Cerebellar nuclear complex (tissue), 1 donor: ENCODE measurements at places on chromosomes 7 and 10.

- DNase-seq = no peak
These were observed 803.2 kb downstream of the PHTF2 start for GRCh38 chr7:78601728-78602127.

GRCh38 chr7:116621649-116622048, 50.3 kb upstream of the MET start:
- no peak for DNase-seq

DNA sequence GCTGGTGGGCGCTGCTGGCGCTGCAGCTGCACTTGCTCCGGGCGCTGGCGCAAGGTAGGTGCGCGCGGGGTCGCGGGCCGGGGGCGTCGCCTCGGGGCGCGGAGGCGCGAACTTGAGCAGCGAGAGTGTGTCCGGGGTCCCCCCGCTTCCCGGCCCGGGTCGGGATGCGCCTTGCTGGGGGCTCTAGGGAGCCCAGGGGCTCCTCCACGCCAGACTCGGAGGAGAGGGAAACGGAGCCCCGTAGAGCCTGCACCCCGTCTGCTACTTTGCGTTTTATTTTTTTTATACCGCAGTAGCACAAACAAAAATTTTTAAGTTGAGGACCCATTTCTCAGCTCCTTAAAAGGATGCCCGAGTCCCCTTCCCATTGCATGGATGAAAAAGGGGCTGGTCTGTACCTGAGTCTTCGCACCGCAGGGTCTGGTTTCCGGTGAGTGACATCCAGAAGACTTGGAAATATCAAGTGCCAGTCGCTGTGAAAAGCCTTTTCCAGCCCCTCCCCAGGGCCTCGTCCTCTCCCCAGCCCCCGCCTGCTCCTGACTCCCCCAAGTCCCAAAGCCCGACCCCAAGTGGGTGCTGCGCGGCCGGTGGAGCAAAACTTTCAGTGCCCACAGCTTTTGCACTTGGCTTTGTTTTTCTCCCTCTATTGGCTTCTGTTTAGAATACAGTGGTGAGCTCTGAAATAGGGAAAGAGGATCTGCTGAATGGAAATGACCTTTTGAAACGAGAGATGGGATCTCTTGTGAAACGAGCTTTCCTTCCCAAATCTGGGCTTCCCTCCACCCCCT, 973 bp downstream of the SDK1 start:
- no peak for DNase-seq

DNA sequence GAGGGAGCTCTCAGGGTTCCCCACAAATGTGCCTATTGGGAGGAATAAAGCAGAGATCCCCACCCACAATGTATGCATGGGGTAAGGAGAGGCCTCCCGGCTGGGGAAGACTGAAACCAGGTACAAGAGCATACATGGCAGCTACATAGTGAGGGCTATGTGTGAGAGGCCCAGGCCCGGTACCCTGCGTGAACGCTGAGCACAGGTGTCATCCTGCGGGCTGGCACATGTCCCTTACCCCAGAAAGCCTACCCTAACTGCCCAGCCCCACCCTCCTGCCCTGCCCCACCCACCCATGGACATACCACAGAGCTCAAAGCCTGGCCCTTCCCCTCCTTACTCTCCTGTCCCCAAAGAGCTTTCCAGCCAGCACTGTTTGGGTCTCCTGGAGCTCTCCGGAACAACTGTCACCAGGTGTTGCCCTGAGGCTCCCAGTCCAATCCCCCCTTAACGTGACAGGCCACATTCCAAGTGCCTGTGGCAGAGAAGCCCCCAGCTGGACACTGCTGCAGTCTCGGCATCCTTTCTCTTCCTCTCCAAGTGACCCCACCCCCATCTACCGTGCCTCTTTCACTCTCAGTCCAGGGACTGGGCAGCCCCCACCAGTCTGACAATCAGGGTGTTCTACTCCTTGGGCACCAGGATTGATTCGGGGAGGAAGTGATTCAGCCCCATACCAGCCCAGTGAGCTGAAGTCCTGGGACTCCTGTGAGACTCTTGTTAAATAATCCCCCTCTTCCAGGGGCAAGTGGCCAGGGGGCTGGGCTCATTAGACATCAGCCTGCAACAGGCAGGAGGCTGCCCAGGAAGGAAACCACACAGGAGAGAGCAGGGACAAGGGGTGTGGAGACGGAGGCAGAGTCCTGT, 19.6 kb downstream of the GRID1 start:
- DNase-seq = no peak

DNA sequence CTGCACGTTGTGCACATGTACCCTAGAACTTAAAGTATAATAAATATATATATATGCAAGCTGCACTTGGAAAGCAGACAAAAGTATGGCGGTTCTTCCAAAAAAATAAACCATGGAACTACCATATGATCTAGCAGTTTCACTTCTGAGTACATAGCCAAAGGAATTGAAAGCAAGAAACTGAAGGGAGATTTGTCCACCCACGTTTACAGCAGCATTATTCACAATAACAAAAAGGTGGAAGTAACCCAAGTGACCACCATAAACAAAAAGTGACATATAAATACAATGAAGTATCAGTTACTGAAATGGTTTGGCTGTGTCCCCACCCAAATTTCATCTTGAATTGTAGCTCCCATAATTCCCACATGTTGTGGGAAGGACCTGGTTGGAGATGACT, 525.3 kb upstream of the CELF2 start:
- DNase-seq = no peak

DNA sequence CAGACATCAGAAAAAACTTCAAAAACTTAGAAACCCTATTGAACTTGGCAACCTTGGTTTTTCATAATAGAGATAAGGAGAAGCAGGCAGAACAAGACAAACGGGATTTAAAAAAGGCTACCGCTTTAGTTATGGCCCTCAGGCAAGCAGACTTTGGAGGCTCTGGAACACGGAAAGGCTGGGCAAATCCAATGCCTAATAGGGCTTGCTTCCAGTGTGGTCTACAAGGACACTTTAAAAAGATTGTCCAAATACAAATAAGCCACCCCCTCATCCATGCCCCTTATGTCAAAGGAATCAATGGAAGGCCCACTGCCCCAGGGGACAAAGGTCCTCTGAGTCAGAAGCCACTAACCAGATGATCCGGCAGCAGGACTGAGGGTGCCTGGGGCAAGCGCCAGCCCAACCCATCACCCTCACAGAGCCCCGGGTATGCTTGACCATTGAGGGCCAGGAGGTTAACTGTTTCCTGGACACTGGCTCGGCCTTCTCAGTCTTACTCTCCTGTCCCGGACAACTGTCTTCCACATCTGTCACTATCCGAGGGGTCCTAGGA, 115.3 kb downstream of the NRCAM start:
- no peak for DNase-seq
